ENCODE measurements at places on chromosomes 5 and 9.

GRCh38 chr9:130446101-130446861, 1.5 kb downstream of the ASS1 start:
- no peak for DNase-seq

DNA sequence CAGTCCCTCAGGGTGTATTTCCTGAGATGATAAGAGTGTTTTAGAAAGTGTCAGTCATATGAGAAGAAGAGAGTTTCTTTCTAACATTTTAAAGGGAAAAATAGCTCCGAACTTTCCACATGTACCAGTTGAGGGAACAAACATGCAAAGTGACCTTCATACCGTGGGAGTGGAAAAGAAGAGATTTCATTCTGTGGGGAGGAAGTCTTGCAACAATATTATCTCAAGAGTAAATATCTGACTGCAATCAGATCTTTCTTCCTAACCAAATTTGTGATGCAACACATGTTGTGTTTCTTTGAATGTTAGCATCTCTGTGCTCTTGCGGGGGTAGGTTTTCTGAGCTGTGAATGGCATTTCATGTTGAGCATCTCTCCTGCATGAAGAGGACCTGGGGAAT, 30.6 kb downstream of the ANKRD55 start:
- DNase-seq = no peak

DNA sequence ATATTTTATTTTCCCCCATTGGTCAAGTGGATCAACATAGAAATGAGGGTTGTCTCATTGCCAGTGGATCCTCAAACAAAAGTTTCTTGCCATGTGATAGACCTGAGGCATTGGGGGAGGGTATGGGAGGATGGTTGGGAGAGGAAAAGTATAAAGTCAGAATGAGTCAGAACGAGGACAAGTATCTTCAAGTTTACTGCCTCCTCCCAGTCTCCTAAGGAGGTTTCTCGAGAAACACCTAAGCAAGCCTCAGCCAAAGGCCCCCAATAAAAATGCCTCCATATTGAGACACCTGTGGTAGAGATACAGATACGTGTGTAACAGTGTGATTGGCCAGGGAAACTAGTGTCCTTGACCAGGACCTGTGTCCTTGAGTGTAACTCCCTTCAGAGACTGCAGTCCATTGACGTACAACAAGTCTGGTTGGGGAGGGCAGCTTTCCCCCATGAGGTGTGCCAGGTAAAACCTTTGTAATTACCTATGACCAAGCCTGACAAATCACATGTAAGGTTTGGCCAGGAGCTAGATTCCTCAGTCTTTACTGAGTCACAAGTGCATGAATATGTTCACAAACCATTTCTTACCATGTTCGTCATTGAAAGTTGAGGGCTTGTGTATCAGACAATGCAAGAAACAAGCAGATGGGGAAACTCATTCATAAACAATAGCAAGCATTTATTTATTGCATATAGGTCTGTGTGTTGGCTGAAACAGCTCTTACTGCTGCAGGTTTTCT, 198.6 kb upstream of the SH3GL2 start:
- no peak for DNase-seq

- DNase-seq = no peak
Observed at GRCh38 chr9:37880916-37881479, 22.9 kb downstream of the SLC25A51 start.

DNA sequence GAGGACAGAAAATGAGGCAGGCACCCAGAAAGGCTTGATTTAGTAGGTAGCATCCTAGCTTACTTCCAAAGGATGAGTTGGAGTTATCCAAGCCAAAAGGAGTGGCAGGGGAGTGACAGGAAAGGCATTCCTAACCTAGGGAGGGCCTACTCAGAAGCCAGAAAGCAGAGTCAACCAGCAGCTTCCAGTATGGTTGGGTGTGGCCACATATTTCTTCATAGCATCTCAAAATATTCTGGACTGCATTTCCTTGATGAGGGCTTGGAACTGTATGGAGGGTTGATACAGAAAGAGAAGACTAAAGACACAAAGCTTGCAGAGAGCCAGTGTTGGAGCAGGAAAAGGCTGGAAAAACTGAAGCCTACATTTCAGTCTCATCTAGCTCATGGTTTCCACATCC, 656.8 kb upstream of the DMAC1 start:
- no peak for DNase-seq

GRCh38 chr5:31770998-31771397, 132.1 kb downstream of the PDZD2 start:
- no peak for DNase-seq

GRCh38 chr9:86979657-86980056, 32.4 kb upstream of the GAS1 start:
- DNase-seq = no peak

DNA sequence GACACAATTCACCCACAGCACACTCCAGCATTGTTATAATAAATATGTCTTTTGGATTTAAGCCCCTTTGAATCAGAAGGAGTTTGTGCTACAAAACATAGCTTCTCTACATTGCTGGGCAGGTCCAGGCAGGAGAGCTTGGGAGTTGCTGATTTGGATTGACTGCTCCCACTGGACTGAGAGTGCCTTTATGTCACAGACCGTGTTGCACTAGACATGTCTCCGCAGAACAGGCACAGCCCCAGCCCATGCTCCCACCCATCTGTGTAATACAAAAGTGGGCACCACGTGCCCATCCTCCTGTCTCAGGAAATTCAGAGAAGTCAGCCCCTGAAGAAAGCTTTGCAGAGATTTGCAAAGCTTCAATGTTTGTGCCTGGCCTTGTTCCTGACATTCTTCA, 117.1 kb downstream of the MED10 start:
- DNase-seq = peak; percentile 81

GRCh38 chr9:71326360-71326759, 204.9 kb upstream of the TRPM3 start:
- no peak for DNase-seq

GRCh38 chr5:84825606-84826005, 440.9 kb upstream of the EDIL3 start:
- no peak for DNase-seq

DNA sequence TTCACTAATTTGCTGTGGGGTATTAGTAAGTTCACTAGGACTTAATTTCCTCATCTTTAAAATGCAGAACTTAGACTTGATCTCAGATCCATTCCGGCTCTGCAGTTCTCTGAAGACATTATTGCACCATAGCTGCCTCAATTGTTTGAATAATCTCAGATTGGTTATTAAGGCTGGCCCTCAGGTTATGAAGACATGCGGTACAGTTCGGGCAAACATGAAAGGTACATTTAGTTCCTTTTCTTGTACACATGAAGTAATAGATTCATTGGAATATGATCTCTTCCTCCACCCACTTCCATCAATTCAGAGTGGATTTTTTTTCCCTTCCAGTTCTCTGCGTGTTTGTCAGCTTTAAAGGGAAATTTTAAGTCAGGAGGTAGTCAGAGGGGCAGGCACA, 28.0 kb downstream of the ATP6V0E1 start:
- no peak for DNase-seq

DNA sequence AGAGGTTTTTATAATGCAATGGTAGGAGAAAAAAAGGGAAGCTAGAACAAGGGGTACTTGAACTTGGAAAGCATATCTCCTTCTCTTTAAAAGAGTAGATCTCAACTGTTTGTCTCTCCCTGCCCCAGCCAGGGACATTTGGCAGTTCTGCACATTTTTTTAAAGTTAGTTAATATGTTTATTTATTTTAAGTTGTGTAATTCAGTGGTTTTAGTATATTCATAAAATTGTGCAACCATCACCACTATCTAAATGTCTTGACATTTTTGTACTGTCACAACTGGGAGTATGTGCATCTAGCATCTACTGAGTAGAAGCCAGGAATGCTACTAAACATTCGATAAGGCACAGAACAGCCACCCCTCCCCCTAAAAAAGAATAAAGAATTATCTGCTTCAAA, 103.5 kb upstream of the DPYSL3 start:
- DNase-seq = no peak

DNA sequence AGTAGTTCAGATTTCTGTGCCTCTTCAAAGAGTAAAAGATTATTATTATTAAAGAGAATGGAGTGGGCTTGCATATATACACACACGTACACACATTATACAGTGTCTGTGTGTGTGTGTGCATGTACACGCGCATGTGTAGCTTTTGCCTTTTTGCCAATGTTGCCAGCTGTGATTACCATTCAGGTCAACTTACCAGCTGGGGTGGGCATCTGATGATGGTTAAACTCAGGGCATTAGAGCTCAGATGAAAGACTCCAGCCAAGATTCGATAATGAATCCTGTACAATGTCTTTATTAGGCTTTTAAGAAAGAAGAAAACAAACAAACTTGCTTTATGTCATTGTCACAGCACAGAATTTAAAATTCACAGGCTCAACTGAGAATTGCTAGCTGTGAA, 296.5 kb upstream of the DMAC1 start:
- DNase-seq = no peak

DNA sequence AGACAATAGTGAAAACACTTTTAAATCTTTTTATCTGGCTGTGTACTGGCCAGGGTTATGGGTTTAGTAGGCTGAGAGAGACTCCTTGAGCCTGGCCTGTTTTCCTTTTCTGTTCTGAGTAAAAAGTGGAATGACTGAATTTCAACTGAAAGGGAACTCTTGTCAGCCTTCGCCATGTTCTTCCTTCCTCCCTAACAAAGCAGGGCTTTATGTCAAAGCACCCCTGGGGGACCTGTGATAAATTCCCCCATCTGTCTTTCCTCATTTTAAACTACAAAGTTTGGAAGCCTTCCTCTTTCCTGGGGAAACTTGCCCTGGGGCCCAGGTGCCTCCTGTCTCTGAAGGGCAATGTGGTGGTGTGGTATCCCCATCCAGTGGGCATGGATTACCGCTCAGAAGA, 29.7 kb downstream of the LARP1 start:
- DNase-seq = no peak

- no peak for DNase-seq
Observed at GRCh38 chr9:34580358-34580757, 9.2 kb downstream of the CNTFR start.

DNA sequence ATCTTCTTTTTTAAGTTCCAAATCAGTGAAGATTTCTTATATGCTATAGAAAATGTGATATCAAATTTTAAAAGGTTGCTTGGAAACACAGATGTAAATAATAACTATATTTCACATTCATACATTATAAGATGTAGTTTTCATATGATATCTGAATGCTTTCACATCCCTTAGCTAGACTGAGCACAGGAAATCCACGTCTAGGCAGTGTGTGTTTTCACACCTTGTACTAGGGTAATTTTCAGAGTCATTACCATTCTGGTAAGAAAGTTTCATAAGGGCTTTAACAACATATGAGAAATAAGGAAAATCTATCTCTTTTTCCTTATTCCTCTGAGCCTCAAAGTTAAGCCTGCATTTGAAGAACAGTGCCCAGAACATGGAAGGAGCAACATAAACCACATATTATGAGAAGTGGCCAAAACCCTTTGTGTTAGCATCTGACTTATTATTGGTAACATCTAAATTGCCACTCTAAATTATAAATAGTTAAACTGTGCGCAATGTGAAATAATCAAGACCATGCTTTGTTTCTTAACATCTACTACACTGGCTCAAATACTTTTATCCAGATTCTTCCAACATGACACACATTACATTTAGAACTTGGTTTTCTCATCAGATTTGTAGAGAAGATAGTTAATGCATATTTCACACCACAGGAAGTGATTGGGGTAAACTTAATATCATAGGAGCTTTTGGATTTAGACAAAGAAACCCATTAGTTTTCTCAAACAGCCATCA, 113.3 kb downstream of the PPP2R2B start:
- DNase-seq = no peak

- DNase-seq = no peak
Observed at GRCh38 chr9:16515879-16516301, 354.6 kb downstream of the BNC2 start.

DNA sequence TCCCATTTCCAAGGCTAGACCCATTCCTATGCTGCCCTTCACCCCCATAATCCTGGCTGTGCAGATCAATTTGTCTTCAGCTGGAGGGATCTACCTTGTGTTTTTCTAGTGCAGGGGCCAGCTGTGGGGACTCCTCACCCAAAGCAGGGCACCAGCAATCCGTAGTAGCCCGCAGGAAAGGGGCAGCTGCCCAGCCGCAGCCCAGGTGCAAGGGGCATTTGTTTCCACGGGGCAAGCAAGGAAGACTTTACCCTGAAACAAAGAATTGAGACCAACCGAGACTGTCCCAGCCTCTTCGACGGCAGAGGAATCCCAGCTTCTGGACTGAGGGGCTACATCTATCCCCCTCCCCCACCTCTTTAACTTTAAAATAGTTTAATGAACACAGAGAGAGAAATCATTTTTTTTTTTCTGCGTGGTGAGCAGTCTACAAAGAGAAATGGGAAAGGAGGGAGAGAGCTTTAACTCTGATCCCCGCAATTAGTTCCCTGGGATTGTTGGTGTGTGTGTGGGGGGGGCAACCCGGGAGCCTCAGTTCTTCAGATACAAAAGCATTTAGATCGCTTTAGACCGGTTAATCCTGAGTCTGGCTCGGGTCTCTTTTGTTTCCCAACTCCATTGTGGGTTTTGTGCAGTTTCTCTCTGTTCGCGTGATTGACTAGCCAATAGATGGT, 10.6 kb upstream of the LHX2 start:
- DNase-seq = no peak

DNA sequence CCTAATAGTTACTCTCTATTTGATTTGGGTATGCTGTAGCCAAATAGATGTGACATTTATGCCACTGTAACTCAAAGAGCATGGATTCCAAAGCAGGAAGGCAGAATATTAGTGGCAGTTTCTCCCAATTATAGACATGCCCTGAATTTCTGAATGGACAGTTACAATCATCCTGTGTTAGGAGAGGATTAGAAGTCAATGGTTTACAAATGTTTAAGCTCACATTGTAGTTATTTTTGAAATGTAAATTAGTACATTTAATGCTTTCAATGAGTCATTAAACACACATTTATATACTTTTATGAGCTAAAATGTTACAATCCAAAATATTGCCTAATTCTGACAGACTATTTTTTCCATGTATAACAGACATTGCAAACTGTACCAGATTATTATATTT, 62.3 kb upstream of the CDH18 start:
- DNase-seq = no peak

DNA sequence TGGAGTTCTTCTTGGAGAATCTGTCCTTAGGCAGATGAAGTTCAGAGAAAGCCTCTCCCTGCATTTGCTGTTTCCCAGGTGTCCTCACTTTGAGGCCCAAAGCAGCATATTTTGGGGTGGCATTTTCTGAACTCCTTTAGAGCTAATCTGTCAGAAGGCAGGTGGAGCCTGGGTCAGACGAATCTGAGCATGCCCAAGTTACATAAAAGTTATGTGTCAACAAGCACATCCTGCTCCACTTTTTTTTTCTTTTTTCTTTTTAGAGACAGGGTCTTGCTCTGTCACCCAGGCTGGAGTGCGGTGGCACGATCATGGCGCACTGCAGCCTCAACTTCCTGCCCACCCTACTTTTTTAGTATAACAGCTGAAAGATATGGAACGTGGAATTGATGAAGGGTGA, 41.3 kb upstream of the HSPA9 start:
- DNase-seq = no peak

All from RWPE2 (cell line).